ENCODE measurements at places on chromosomes 2 and 18. TPM values are rescaled to one million over a fixed set of nuclear protein-coding genes. Genes with fewer than 3 reads are reported as not detected.

The ARHGAP25 gene
- 7.8 TPM for total RNA-seq

The ANKRD30BL gene
- total RNA-seq = not detected

The SCN2A gene
- total RNA-seq = 0.19 TPM

The DUSP2 gene
- total RNA-seq = 1.2 TPM

The PCARE gene
- 1.9 TPM for total RNA-seq

The GALNT5 gene
- total RNA-seq = 0.74 TPM

The RSAD2 gene
- total RNA-seq = 1.6 TPM

The TUBA3E gene
- total RNA-seq = 17.2 TPM

The KLHL29 gene
- total RNA-seq = 4.0 TPM

The NT5DC4 gene
- not detected for total RNA-seq

The UGT1A10 gene
- not detected for total RNA-seq

The IL1R1 gene
- total RNA-seq = 66.7 TPM

GRCh38 chr18:53603276-53603675 is 621.2 kb downstream of the MBD2 start:
- DNase-seq = no peak

- no peak for DNase-seq
Measured at GRCh38 chr2:65604246-65604645, 171.8 kb upstream of the SPRED2 start.

DNA sequence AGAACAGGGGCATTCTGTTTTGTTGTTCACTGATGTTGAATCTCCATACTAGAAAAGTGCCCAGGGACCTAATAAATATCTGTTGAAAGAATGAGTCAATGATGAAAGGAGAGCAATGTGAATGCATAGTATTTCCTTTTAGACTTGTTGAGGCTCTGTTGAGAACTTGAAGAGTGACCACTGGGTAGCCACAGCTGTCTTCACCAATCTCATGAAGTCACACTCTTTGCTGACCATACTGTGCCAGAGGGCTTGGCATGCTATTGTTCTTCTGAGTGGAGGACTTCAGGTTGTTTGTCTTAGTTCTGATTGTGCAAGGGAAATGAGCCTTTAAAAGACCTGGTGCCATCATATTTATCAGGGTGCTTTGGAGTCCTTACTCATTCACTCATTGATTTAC is 41.6 kb upstream of the NT5C1B start:
- no peak for DNase-seq

DNA sequence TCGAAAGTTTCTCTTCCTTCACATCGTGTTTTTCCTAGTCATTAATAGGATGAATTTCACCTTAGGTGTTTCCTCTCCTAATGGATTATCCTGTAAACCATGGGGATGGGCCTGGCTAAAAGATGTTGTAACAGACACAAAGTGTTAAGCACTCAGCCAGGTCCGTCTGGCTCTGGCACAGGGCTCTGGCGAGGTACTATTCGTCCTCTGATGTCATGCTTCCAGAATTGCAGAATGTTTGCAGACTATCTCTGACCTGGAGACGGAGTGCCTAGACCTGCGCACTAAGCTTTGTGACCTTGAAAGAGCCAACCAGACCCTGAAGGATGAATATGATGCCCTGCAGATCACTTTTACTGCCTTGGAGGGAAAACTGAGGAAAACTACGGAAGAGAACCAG is 13.2 kb downstream of the ATG16L1 start:
- DNase-seq = no peak

GRCh38 chr2:106095478-106096298 is 98.4 kb downstream of the UXS1 start:
- peak; percentile 73 for DNase-seq

GRCh38 chr2:164910101-164910899 is 45.0 kb downstream of the SLC38A11 start:
- DNase-seq = no peak

DNA sequence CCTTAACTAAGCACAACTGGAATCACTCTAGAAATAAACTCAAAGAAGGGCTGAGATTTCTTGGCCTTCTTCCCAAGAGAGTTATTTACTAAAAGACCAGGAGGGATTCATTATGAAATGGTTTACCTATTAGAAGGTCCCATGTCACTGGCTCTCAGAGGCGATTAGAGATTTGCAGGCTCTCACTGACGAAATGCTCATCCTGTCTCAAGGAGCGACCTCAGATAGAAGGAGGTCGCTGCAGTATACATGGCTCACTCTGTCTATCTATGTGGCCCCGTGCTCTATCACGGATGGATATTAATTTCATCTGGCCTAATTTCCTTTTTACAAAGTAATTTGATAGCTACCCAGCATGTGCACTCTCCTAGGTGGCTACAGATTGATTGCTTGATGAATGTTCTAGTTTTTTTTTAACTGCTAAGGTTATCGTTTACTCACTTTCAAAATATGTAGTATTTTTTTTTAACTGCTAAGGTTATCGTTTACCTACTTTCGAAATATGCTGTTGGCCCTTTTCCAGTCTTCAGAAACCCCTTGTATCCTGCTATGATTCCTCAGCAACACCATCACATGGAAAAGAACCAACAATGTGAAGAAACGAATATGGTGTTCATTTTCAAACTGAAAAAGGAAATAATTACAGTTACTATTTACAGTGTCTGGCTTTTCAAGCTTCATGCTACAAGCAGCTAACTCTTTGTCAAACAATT is 9.1 kb downstream of the SMIM21 start:
- no peak for DNase-seq

- no peak for DNase-seq
Measured at GRCh38 chr2:16059393-16060016, 119.2 kb downstream of the MYCN start.

- no peak for DNase-seq
Measured at GRCh38 chr2:132460781-132461180, 44.2 kb downstream of the GPR39 start.

DNA sequence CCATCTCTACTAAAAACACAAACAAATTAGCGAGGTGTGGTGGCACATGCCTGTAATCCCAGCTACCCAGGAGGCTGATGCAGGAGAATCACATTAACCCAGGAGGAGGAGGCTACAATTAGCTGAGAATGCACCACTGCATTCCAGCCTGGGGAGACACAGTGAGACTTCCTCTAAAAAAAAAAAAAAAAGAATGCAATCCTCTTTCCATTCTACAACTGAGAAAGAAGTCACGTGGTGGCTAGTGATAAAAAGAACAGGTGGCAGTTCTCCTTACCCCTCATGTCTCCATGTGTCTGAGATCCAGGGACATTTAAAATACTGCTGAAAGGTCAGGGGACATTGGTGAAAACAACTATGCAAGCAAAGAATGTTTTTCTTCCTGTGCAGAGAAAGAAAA is 24.4 kb upstream of the GPR39 start:
- no peak for DNase-seq

DNA sequence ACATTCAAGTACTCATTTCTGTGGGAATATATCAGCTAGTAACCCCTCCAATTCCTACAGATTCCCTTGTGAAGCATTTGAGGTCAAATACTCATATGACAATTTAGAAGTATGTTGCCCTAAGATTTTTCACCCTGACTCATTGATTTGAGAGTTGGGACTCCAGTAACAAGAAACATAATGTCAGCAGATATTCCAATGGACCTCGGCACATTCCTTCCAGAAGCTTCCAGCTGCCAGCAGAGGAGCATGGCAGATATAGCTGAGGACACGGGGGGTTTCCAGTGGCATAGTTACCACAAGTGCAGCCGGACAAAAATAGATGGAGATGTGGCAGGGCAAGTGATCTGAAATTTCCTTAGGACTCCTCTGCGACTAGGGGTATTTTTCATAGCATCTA is 101.9 kb upstream of the ARHGAP28 start:
- no peak for DNase-seq

- DNase-seq = no peak
Measured at GRCh38 chr2:78535395-78535794, 490.1 kb upstream of the REG3G start.

GRCh38 chr2:15300624-15301573 is 260.2 kb downstream of the NBAS start:
- no peak for DNase-seq

- no peak for DNase-seq
Measured at GRCh38 chr18:13240060-13240725, 21.6 kb downstream of the LDLRAD4 start.

GRCh38 chr2:237101118-237101979 is 15.7 kb downstream of the COPS8 start:
- DNase-seq = no peak

DNA sequence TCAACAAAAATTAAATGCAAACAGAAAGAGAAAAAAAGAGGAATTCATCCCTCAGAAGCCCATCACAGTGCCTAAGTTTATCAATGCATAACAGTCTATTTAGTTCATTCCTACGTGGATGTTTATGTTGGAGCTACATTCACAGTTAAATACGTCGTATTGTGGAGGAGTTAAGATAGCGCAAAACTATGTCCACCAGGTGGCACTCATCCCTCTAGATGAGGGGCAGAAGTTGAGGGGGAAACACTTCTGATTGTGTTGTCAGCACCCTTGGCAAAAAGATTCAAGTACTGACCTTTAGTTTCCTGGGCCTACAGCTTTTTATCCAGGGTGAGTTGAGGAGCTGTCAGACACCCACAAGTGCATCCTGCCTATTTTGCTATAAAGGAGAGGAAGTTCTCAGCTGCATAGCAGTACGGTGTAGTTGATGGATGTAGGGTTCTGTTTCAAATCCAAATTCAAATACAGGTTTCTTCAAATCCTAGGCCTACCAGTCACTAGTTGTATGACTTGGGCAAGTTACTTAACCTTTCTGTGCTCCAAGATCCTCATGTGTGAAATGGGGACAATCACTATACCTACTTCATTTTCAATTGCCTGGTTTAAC is 26.8 kb upstream of the MYO1B start:
- DNase-seq = peak; percentile 61

DNA sequence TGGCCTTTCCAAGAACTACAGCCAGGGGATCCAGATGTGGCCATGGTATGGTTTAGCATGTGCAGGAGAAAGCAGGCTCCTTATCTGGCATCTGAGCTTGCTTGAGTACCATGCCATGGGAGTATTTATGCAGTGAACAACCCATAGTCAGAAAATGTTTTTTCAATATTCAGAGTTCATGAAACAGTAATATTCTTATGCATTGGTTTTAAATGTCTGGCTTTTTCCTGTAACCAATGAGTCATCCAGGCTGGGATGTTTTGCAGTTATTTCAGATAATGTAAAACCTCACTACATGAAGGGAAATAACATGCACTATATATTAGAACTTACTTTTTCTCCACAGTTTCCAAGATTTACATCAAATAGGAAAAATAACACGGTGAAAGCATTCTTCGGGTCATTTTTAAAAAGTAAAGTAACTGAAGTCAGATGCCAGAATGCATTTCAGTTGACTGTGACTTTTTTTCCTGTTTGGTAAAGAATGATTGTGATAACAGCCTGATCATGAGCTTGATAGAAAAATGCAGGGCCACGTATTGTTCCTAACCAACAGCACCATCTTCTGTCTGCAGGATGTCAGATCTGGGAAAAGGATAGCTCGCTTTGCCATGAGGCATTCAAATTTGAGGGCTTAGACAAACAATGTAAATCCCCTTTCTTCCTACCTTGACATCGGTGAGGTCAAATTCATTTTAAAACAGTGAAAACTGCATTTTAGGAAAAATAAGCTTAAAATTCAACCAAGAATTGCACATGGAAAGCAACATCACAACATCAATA is 152.8 kb downstream of the DSC3 start:
- DNase-seq = no peak

DNA sequence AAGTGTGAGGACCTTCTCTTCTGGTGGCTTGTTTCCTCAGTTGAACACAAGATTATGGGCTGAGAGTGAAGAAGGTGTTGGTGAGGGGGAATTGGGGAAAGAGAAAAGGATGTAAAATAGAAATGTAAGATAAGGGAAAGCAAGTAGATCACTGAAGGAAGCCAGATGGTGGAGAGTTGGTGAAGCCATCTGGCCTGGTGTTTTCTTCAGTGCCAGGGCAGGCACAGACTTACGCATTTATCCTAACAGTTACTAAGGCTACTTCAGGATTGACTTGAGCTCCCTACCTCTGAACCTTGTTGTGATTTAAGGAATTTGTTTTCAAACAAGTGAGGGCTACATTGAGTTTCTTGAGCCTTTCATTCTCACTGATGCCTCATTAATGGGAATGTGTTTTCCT is 113.8 kb downstream of the GALNT1 start:
- DNase-seq = no peak

DNA sequence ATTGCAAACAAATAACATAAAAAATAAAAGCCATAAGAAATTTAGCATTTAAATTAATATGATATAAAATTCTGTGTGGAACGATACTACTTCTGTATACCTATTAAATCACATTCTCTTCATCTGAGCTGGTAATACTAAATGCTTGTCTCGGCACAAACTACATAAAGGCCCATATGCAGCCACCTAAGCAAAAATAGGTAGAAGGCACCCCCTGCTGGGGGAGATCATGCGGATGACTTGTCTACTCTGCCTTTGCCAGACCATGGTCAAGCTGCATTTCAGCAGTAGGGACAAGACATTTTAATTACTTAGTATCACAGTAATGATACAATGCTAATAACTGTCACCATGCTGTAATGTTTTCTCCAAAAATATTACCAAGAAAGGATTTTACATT is 108.0 kb downstream of the CDH19 start:
- DNase-seq = peak; percentile 30

DNA sequence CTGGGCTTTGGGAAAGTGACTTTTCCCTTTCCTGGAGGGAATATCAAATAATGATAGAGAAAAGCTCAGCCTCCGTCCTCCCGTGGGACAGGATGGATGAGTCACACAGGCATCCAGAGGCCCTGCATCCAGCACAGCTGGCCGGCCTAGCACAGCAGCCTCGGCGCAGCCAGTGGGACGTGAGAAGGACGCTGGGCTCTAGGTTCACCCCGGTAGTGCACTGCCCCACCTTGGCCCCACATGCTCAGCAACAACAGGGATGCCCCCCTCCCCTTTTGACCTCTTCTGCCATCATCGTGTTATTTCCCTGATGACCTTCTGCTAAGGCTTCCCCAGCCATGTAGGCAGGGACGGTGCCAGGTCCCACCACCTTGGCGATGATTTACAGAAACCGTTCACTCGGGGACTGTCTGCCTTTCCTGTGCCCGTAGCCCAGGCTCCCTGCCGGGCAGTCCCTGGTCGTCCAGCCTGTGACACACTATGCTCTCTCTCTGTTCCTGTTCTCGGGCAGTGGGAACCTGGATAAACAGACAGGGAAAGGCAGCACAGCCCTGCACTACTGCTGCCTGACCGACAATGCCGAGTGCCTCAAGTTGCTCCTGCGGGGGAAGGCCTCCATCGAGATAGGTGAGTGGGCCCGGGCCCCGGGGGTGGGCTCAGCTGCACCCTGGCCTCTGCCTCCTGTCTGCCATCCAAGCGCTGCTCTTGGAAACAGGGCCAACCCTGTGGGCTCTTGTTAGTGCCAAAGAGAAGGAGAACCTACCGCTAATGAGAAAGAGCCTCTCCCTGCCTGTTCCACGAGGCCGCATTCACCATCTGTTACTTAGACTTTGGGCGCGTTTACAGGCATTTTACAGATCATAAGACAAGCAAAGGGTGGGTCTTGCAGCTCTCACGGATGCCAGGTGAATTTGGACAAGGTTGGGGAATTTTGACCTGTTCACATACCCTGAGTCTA is 44.6 kb downstream of the ITGB1BP1 start:
- DNase-seq = peak; percentile 91
